ENCODE measurements at places on chromosomes 3 and 15.

DNA sequence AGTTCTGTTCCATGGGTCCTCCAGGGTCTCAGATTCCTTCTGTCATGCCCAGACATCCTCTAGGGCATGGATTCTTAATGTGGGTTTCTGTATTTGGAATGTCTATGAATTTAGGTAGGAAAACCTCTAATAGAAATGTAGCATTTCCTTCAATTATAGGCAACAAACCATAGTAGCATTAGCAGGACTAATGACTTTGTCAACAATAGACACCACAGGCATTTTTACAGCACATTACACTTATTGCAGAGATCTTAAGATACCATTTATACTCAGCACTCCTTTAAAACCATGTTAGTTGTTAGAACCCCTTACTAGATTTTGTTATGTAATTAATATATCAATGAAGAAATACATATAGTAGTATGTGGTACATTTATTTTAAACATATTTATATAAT lies 77.8 kb upstream of the TBC1D5 start:
- DNase-seq = no peak

DNA sequence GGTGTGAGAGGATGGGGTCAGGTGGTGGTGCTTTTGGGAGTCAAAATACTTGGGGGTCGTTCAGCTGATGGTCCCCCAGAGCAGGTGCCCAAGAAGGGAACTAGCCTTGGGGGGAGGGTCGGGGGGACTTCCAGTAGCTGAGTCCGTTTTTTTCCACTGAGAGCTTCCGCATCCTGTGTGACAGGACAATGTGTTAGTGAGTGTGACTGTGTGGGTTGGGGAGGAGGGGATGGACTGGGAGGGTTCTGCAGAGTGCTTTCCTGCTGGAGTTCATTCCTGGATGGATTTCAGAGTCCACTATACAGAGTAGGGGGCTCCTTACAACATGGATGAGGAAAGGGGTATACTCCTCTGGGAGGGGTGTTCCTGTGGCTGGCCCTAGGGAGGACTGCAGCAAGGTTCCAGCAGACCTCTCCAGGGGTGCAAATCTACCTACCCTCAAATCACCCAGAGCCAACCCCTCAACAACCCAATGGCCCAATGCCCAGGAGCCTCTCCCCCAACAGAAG lies 601 bp upstream of the HYAL2 start:
- no peak for DNase-seq

GRCh38 chr15:60660290-60661051 lies 181.5 kb upstream of the ICE2 start:
- DNase-seq = no peak

GRCh38 chr3:57680046-57680445 lies 12.8 kb downstream of the DENND6A start:
- DNase-seq = no peak

GRCh38 chr15:92733090-92733933 lies 77.7 kb upstream of the FAM174B start:
- DNase-seq = no peak

- no peak for DNase-seq
These were observed 4.4 kb downstream of the ALPK3 start for GRCh38 chr15:84821501-84822021.

DNA sequence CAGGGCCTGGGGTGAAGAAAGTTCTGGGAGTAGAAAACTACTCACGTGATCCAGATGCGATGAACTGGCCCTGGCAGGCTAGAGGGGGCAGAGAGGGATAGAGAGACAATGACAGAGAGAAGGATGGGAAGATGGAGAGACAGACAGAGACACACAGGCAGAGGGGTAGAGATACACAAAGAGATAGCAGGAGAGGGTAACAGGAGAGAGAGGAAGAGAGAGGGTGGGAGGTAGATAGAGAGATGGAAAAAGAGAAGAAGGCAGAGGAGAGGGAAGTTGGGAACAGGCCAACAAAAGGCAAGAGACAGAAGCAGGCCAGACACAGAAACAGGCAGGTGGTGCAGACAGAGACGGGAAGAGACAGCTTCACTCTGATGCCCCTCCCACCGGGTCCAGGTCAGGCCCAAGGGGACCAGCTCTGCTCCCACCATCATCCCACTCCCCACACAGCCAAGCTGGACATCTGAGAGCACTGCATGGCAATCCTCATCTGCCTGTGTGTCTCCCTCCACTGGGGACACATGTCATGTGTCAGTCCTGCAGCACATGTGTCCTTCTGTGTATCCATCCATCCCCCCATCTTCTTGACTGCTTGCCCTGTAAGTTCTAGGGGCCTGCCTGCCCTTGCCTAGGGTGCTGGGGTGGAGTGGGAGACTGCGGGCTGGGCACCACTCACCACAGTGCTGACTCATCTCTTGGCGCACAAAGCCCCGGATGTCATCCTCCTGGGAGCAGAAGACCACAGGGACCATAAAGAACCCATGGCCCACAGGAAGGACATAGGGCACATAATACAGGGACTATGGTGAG lies 2.2 kb upstream of the UCN2 start:
- DNase-seq = no peak

- DNase-seq = no peak
These were observed 1.2 kb downstream of the STIMATE start for GRCh38 chr3:52896151-52896550.

DNA sequence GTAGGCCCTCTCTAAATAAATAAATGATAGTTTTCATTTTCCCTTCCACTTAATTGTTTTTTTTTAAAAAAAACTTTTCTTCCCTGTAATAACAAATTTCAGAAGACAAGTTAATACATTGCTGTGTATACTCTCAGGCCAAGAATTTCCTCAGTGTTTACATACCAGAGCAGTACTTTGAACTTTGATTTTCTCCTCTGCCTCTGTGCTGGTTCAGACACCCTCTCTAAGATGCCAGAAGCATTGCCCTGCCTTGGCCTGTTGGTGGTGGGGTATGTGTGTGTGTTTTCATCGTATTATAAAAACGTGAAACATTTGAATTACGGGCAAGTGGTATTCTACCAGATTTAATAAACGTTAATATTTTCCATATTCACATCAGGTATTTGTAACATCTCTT lies 70.1 kb downstream of the SMAD3 start:
- DNase-seq = no peak
